ENCODE measurements at places on chromosomes 4 and X.

GRCh38 chrX:431056-431455 lies 44.3 kb upstream of the PPP2R3B start:
- no peak for DNase-seq

GRCh38 chr4:145438298-145438697 lies 43.4 kb upstream of the SMAD1 start:
- DNase-seq, result no peak

DNA sequence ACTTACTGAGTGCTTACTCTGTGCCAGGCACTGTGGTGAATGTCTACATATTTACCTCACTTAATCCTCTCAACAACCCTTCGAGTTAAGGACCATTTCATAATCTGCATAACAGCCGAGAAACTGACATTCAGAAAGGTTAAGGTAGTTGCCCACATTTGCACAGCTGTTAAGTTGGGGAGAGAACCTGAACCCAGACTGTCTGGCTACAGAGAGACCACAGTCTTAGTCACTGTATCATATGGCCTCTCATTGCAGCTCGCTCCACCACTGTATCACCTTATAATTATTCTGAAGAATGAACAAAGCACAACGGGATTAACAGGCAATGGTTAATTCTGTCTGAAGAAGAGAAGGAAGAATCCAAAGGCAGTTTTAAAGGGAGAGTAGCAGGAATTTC lies 98.5 kb downstream of the ADGRA3 start:
- DNase-seq, result no peak

DNA sequence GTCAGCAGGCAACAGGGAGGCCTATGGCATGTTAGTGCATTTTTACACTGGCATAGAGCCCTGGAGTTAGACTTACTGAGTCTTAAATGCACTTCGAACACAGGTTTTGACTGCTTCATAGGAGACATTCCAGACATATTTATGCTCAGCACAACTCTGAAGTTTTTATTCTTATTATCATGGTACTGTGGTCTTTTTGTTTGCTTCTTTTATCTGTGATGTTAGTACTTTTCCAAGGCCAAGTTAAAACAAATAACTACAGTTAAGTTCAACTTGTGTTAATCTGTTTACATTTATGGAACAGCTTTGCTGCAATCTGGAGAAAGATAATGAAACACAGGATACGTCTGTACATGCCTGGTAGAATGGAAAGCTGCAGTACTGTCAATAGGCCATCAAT lies 76.5 kb downstream of the COL4A5 start:
- no peak for DNase-seq

DNA sequence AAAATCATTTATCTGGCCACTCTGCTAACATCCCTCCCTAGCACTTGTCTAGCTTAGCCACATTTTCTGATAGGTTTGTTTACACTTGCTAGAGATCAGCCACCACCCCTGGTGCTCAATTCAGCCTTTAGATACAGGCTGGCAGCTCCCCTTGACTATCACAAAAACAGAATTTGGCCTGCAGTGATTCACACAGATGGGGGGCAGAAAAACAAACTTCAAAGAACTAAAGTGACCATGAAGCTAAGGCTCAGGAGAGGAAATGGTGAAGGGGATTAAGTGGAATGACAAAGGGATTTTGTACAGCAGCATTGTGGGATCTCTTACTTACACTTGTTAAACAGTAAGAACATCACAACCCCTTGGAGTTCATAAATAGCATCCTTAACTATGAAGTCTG lies 1718.0 kb upstream of the PCDH7 start:
- no peak for DNase-seq

Measured in GDM1 (cell line).